ENCODE measurements at places on chromosomes 3 and 15. TPM values are rescaled to one million over a fixed set of nuclear protein-coding genes. Genes with fewer than 3 reads are reported as not detected.

DNA sequence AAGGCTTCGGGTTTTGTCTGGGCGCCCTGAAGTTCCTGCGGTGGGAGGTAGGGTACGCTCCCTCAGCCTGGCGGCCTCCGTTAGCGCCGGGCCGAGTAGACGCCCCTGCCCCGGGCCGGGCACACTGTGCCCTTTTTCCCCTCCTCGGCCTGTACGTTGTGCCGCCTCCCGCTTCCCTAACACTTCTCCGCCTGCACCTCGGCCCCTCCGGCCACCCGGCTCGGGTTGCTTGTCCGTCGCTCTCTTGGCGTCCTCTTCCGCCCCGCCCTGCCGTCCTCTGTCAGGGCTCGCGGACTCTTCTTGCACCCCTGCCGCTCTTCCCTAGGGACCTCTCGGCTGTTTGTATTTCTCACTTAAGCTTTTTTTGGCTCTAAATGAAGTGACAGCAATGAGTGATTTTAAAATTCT is 384 bp downstream of the KNL1 start:
- peaks cover 23% of the 10 kb centered on the region for H3K4me1 ChIP-seq
- no peak for DNase-seq
- peaks cover 5% of the 10 kb centered on the region for H3K36me3 ChIP-seq
- H3K27me3 ChIP-seq = peaks cover 6% of the 10 kb centered on the region
- peak overlapping the region; percentile 87 for H3K4me3 ChIP-seq
- H3K27ac ChIP-seq = peak overlapping the region; percentile 95

DNA sequence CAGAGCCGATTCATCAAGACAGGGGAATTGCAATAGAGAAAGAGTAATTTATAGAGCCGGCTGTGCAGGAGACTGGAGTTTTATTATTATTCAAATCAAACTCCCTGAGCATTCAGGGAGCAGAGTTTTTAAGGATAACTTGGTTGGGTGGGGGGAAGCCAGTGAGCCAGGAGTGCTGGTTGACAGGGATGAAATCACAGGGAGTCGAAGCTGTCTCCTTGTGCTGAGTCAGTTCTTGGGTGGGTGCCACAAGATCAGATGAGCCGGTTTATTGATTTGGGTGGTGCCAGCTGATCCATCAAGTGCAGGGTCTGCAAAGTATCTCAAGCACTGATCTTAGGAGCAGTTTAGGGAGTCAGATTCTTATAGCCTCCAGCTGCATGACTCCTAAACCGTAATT is 95.4 kb upstream of the CCDC80 start:
- no peak for DNase-seq
- H3K36me3 ChIP-seq = no peaks in the 10 kb centered on the region
- no peaks in the 10 kb centered on the region for H3K27me3 ChIP-seq
- H3K4me3 ChIP-seq = no peak overlapping the region
- H3K4me1 ChIP-seq = peaks cover 62% of the 10 kb centered on the region

DNA sequence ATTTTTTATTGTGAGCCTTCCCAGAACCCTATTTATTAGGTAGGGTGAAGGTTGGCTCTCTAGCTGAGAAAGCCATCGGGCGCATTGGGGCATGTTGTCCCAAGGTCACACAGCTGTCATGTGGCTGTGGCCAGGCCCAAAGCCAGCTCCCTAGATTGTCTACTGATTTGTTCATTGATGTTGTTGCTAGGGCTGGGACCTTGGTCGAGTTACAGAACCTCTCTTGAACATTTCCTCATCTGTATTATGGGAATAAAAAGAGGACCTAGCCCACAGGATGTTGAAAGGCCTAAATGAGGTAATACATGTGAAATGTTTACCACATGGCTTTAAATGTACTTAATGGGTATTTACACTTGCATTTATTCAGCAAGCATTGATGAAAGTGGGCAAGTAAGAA is 252.5 kb downstream of the SUCLG2 start:
- no peak for DNase-seq
- H3K4me3 ChIP-seq = no peak overlapping the region
- H3K27me3 ChIP-seq = no peaks in the 10 kb centered on the region
- H3K27ac ChIP-seq = no peak overlapping the region
- peaks cover 56% of the 10 kb centered on the region for H3K36me3 ChIP-seq
- no peaks in the 10 kb centered on the region for H3K4me1 ChIP-seq

GRCh38 chr3:23389686-23390085 is 186.6 kb downstream of the UBE2E2 start:
- no peaks in the 10 kb centered on the region for H3K36me3 ChIP-seq
- H3K4me1 ChIP-seq = peaks cover 6% of the 10 kb centered on the region
- H3K27ac ChIP-seq = no peak overlapping the region
- H3K4me3 ChIP-seq = no peak overlapping the region
- DNase-seq = no peak
- H3K27me3 ChIP-seq = no peaks in the 10 kb centered on the region

GRCh38 chr3:40718681-40719080 is 193.9 kb downstream of the ZNF621 start:
- no peak overlapping the region for H3K4me3 ChIP-seq
- DNase-seq = no peak
- no peaks in the 10 kb centered on the region for H3K4me1 ChIP-seq
- H3K27ac ChIP-seq = no peak overlapping the region
- no peaks in the 10 kb centered on the region for H3K36me3 ChIP-seq
- H3K27me3 ChIP-seq = peaks cover 13% of the 10 kb centered on the region

- no peak for DNase-seq
- H3K27ac ChIP-seq = no peak overlapping the region
- H3K36me3 ChIP-seq = no peaks in the 10 kb centered on the region
- no peak overlapping the region for H3K4me3 ChIP-seq
- H3K27me3 ChIP-seq = peaks cover 21% of the 10 kb centered on the region
These were observed 103.1 kb upstream of the ATP11B start for GRCh38 chr3:182690172-182690571.

- H3K4me3 ChIP-seq = no peak overlapping the region
- H3K36me3 ChIP-seq = peaks cover 20% of the 10 kb centered on the region
- H3K27me3 ChIP-seq = no peaks in the 10 kb centered on the region
- DNase-seq = no peak
- H3K27ac ChIP-seq = peak overlapping the region; percentile 83
- H3K4me1 ChIP-seq = peaks cover 74% of the 10 kb centered on the region
These were observed 49.6 kb upstream of the ICE2 start for GRCh38 chr15:60528530-60528929.

DNA sequence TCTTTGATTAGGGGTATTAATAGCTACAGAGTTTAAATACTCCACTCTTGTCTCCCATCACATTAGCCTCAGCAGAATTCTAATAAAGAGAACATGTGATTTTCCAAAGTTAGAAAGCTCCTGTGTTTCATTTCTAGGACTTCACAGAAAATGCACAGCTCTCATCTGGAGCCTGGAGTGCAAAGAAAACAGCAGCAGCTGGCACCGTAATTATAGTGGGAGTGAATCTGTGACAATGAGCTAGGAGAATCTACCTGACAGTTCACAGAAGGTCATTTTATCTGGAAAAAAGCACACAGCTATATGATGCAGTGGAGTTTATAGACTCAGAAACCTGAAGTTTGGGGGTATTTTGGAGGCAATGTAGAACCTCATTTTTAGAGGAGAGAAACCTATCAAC is 5.4 kb upstream of the TRIM59 start:
- no peaks in the 10 kb centered on the region for H3K27me3 ChIP-seq
- no peak for DNase-seq
- peaks cover 6% of the 10 kb centered on the region for H3K4me1 ChIP-seq
- H3K27ac ChIP-seq = no peak overlapping the region

DNA sequence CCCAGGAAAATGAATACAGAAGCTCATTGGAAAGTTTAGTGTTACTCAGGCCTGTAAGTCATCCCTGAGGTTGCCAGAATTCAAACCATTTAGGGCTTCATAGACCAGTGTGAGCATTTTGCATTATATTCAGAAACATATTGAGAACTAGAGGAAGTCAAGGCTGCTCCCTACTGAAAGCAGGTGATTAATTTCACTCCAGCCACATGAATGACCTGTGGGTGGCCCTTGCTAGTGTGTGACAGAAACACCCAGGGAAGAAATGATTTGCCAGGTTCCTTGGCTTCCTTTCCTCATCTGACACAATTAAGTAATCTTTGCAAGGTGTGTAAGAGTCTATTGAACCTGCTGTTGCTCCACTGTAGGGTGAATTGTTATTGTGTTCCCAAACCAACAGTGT is 61.8 kb downstream of the GAP43 start:
- H3K36me3 ChIP-seq = no peaks in the 10 kb centered on the region
- peak; percentile 17 for DNase-seq
- no peak overlapping the region for H3K27ac ChIP-seq
- H3K4me1 ChIP-seq = no peaks in the 10 kb centered on the region

Gene LRRIQ4
- total RNA-seq = 0.12 TPM

Gene GOLGA6A
- total RNA-seq = not detected

Gene DNAH1
- 10.1 TPM for total RNA-seq
